ENCODE measurements at places on chromosomes 12 and 14.

- DNase-seq, result no peak
Observed at GRCh38 chr12:23014749-23015148, 389.8 kb downstream of the ETNK1 start.

DNA sequence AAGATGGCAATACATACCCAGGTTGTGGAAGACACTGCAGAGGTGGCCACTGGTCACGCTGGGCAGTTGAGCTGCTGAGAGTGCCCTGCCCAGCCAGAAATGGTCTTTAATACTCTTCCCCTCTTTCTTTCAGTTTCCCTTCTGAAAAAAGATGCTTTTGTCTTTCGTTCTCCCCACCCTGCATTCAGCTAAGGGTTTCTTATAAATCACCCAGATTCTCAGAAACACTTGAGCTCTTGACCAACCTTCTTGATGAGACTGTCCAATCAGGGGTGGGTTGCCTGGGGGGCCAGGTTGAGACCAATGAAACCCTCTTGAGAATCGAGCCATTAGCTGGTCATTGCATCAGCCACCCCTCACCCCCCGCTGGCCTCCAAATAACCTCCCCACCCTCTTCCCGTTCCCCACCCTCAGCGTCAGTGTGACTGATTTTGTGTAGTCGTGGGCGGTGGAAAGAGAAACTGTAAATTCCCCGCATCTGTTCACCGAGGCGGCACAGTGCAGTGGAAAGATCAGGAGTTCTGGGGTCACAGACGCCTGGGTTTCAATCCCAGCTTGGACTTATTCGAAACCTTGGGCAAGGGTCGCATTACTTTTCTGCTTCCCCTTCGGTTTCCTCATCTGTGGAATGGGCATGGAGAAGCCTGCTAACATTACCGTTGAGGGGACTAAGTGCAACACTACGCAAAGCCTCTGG, 52.3 kb downstream of the SLC25A47 start:
- DNase-seq, result peak; percentile 69

- no peak for DNase-seq
Observed at GRCh38 chr12:116698116-116698515, 39.8 kb downstream of the SPRING1 start.

DNA sequence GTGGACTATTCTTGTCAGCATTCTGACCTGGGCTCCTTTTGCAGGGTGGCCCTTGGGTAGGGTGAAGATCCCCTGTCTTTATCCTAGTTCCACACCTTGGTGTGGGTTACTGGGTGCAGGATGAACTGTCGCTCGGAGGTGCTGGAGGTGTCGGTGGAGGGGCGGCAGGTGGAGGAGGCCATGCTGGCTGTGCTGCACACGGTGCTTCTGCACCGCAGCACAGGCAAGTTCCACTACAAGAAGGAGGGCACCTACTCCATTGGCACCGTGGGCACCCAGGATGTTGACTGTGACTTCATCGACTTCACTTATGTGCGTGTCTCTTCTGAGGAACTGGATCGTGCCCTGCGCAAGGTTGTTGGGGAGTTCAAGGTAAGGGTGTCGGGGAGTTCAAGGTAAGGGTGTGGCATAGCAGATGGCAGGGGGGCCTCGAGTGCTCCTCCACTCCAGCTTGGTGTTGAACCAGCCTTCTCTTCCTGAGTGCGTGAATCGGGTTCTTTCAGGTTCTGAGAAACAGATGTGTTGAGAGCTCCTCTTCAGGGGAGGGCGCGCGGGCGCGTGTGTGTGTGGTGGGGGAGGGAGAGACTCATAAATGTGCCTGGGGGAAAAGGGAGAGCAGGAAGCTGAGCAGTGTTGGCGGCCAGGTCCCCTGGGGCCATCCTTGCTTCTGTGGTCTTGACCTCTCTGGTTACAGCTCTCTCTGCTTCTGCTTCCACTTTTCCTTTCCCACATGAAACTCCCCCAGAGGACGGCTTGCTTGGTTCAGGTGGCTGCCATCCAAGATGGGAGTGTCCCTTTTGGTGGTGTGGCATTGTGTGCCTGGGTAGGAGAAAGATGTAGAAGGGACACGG, 4.0 kb downstream of the ATG101 start:
- DNase-seq, result no peak

DNA sequence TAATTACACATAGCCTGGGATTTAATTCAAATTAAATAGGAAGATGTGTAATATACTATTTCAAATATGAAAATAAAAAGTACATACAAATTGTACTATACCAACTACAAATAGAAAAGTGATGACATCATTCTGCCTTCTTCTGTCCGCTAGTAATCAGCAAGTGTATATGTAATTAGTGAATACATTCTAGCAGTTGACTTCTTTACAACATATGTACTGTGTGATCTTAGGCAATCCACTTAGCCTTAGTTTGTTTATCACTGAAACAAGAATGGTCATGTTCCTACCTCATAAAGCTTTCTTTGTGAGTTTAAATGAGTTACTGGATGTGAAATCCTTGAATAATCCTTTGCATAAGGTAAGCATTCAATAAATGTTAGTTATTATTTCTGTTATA, 7.8 kb upstream of the LUM start:
- no peak for DNase-seq

DNA sequence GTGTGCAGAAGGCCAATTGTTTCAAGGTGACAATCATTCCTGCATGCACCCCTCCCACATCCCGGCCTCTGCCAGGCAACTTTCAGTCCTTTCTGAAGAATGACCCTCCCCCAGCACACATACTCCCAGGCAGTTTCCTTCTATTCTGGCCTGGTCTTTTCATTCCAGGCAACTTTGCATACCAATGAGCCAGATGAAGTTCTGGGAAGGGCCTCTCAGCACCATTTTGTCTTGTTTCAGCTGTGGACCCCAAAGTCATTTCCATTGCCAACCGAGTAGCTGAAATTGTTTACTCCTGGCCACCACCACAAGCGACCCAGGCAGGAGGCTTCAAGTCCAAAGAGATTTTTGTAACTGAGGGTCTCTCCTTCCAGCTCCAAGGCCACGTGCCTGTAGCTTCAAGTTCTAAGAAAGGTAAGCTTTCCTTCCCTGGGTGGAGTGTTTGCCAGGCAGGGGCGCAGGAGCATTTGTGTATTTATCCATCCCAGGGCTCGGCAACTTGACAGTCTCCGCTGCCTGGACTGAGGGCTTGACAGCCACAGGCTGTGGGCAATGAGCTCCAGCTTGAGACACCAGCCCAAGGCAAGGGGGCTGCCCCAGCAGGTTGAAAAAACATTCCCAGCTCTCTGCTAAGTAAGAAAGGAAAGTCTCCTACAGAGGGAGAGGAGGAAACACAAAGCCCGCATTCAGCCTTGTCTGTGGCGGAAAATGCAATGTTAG, 16.4 kb downstream of the BCL2L14 start:
- DNase-seq, result no peak

DNA sequence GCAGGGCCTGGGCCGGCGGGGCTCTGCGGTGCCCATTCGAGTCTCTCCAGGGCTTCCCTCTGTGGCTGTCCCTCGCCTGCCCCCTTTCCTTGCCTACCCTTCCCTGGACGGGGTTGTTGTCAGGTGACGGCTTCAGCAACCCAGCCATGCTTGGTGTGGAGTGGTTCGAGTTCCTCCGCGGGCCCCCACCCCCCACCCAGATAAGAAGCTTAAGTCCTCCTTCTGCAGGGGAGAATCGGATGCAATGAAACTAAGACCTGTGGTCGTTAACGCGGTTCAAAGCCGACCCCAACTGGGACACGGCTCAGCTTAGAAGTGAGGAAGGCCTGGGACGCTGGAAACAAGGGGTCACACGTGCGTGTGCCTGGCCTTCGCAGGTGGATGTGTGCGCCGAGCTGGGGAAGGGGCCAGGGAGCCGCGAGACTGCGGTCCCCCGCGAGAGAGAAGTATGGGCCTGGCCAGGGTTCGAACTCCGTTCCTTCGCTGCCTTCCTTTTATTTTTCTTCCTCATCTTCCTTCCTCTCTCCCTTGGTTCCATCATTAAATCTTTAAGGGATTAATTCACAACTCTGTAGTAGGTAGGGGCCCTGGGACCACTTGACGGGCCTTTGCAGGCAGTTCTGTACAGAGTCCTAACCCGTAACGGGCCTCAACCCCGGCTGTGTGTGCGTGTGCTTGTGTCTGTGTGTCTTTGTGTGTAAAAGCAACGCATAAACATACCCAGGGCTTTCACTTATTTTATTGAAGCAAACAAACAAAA, 3.5 kb downstream of the TTC6 start:
- no peak for DNase-seq

GRCh38 chr12:4477129-4477528, 31.5 kb upstream of the FGF6 start:
- no peak for DNase-seq

- DNase-seq, result no peak
Observed at GRCh38 chr12:59182191-59182590, 261.9 kb upstream of the LRIG3 start.

GRCh38 chr12:93167841-93168492, 209.8 kb upstream of the NUDT4 start:
- no peak for DNase-seq

- peak; percentile 70 for DNase-seq
Observed at GRCh38 chr14:73741386-73741875, 27.2 kb upstream of the PNMA1 start.

DNA sequence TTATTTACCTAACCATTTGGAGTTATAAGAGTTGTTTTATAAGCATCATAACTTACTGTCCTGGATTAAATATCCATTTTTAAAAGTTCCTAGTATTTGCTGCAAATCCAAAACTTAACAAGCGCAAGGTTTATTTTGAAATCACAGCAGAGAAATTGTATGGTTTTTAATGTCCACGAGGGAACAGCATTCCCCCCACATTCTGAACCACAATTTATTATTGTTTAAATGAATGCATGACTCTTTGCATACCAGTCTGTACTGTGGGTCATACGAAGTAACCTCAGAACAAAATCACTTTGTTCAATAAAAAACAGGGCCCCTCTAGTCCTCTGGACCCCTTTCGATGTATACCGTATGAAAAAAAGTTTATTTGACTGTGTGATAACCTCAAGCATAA, 75.9 kb downstream of the DACT1 start:
- DNase-seq, result no peak

DNA sequence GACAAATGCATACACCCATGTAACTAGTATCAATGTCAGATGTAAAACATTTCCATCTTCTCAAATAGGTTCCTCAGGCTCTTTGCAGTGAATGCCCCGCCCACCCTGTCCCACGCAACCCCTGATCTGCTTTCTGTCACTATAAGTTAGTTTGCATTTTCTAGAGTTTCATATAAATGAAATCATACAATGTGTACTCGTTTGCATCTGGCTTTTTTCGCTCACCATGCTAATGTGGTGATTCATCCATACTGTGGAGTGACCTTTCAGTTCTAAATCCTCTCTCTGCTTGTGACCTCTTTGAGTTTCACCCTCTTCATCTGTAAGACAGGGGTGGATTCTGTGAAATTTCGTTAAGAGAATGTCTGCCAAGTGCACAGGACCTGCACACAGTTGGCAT, 30.6 kb upstream of the MSI1 start:
- no peak for DNase-seq

GRCh38 chr12:107152315-107152714, 59.0 kb upstream of the CRY1 start:
- DNase-seq, result no peak

- DNase-seq, result no peak
Observed at GRCh38 chr12:9902539-9903228, 21.4 kb downstream of the KLRF2 start.

DNA sequence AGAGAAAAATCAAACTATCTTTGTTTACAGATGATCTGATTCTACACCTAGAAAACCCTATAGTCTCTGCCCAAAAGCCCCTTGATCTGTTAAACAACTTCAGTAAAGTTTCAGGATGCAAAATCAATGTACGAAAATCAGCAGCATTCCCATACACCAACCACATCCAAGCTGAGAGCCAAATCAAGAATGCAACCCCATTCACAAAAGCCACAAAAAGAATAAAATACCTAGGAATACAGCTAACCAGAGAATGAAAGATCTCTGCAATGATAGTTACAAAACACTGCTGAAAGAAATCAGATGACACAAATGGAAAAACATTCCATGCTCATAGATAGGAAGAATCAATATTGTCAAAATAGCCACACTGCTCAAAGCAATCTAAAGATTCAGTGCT, 265.7 kb downstream of the AEBP2 start:
- no peak for DNase-seq

GRCh38 chr12:690466-690865, 27.2 kb upstream of the NINJ2 start:
- DNase-seq, result no peak

DNA sequence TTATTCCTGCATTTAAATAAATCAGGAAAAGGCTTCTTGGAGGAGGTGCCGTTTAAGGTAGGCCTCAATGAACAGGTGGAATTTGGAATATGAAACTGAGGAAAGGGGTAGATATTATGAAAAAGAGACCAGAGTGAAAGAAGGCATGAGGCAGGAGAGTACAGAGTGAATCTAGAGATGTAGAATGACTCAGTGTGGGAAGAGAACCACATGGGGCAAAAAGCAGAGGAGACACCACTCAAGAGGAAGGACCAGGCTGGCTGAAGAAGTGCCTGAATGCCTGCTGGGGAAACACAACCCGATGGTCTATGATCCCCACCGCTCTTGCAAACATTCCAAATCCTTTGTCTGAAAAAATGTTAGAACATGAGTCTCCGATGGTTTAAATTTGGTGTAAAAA, 1134.1 kb downstream of the VRK1 start:
- DNase-seq, result no peak

DNA sequence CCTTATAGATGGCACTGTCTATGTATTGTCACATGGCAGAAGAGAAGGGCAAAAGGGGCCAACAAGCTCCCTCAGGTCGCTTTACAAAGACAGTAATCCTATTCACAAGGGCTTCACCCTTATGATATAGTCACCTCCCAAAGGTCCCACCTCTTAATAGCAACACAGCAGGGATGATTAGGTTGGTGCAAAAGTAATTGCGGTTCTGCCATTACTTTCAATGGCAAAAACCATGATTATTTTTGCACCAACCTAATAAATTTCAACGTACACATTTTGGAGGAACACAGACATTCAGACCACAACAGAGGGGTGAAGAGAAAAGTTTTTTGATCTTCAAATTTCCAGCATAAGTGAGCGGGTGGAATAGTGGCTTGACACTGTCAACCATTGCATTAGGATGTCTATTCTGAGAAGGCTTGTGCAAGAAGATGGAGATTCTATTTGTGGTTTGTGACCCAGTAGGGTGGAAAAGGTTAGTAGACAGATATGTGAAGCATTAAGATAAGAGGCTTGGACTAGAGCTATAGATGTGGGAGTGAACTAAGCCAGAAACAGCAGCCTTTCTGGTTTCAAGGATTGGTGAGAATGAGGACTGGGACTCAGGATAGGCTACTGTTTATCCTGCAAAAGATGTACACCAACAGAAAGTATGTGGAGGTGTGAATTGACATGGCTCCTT, 75.5 kb upstream of the CPSF6 start:
- no peak for DNase-seq

- DNase-seq, result no peak
Observed at GRCh38 chr12:107318806-107319532, 225.6 kb upstream of the CRY1 start.
